ENCODE measurements at places on chromosomes 13 and 19.

DNA sequence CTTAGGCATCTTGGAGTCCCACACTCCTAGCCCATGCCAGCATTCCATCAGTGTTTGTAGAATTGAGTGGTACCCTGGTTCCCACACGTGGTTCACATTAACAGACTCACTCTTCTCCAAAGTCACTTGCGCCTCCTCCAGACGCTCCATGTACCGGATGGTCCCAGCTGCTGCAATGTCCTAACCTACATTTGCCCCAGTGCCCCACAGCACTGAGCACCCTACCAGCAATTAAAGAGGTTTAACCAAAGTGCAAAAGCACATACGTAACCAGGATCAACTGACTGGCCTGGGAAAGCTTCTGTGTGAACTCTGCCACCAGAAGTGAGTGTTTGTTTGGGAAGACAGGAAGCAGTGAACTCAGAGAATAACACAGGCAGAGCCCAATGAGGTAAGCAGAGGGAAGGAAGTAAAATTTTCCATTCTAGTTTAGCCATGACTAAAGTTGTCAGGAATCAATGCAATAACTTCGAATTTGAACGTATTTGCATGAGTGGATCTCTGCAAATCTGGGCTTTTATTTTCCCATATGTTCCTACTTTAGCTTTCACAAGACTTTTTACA is 7.3 kb upstream of the MEDAG start:
- no peak for DNase-seq

DNA sequence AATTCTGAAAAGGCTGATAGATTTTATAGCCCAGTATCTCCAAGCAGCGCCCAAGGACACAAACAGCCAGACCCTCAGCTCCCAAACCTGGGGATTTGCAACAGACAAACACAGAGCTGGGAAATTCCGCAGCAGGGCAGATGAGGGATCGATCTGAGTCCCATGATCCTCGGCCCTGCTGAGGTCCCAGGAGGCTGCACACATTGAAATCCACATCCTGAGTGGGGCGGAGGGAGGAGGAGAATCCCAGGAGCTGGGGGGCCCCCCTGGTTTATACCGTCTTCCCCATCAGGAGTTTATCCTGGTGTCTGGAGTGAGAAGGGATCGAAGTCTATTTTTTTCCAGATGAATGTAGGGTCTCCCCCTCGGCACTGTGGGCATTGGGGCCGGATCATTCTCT is 49.3 kb downstream of the GNG7 start:
- no peak for DNase-seq

DNA sequence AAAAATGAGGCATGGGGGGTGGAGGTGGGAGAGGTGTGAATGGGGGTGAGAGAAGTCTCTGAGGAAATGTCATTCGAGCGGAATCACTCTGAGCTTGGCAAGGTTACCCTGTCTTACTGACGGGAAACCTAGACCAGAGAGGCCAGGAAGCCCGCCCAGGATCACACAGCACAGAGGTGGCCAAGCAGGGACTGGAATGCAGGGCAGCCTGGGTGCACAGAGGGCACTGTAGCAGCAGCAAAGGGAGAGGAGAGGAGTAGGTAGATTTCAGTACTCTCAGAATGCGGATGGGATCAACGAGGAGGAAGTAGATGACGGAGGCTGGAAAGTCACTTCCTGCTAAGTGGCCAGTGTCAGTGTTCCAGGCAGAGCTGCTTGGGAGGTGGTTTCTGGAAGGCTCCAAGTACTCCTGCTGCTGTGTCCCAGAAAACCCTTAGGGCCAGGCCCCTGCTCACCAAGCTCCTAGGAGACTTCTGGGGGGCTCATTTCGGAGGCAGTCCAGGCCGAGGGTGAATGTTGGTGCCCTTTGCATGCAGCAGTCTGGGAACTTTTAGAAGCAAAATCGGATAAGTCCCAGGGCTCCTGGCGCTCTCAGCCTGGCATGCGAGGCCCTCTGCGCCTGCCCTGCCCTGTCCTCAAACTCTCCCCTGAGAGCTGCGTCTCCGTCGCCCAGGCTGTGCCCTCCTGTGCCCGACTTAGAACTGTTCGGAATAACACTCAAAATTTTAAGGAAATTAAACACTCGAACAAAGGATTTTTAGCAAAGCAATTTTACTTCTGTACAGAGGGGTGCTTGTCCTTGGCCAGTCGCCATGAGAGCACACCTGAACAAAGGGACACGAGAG is 33.5 kb downstream of the DNM2 start:
- no peak for DNase-seq

DNA sequence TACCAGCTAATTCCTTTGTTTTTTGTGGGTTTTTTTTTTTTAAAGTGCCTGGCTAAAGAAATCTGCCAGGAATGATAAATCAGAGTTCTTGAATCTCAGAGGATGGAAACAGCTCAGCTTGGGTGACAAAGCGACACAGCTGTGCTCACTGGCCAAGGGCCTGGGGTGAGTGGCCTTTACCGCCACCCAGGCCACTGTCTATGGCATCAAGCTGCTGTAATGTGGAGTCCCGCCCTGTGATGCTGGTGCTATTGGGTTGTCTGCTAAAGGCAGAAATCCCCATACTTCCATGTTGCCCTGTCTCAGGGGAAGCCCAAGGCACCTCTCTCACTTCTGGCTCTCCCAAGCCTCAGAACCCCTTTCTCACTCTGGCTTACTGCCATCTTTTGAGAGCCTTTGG is 82.6 kb upstream of the FARP1 start:
- no peak for DNase-seq

GRCh38 chr19:4732680-4733114 is 9.1 kb upstream of the DPP9 start:
- peak; percentile 47 for DNase-seq

- no peak for DNase-seq
These were observed 172.3 kb upstream of the TSC22D1 start for GRCh38 chr13:44748439-44748838.

DNA sequence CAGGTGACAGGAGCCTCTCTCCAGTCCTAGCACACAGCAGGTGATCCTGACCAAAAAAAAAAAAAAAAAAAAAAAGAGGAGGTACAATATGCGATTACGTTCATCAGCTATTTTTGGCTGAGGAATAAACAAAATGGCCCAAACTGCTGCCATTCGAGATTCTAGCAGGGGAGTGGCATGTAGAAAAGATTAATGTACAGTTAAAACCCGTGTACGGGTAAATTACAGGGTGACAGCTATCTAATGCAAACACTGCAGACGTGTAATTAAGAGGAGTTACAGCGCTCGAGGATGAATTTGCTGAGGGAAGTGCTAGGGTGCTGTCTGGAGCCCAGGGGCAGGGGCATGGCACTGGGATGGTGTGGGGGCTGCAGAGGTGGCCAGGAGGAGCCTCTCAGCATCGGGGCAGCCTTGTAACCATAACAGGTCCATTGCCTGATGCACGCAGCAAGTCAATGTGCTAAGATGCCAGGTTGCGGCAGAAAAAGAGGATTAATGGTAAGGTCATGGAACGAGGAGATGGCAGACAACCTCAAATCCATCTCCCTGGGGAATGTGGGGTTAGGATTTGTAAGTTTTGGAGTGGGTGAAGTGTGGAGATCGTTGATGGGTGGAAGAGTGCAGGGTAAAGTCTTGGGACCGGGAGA is 17.4 kb downstream of the CHST8 start:
- DNase-seq: no peak

- DNase-seq: no peak
These were observed 62.2 kb downstream of the SMARCA4 start for GRCh38 chr19:11023016-11023415.

GRCh38 chr19:28943651-28944050 is 269.3 kb downstream of the UQCRFS1 start:
- DNase-seq: no peak
